GM10248 (cell line): ENCODE measurements at places on chromosomes 6 and 20.

GRCh38 chr20:34127792-34128191, 15.7 kb upstream of the EIF2S2 start:
- DNase-seq: no peak

- no peak for DNase-seq
These were observed 89.4 kb downstream of the RTN4IP1 start for GRCh38 chr6:106539936-106540335.

DNA sequence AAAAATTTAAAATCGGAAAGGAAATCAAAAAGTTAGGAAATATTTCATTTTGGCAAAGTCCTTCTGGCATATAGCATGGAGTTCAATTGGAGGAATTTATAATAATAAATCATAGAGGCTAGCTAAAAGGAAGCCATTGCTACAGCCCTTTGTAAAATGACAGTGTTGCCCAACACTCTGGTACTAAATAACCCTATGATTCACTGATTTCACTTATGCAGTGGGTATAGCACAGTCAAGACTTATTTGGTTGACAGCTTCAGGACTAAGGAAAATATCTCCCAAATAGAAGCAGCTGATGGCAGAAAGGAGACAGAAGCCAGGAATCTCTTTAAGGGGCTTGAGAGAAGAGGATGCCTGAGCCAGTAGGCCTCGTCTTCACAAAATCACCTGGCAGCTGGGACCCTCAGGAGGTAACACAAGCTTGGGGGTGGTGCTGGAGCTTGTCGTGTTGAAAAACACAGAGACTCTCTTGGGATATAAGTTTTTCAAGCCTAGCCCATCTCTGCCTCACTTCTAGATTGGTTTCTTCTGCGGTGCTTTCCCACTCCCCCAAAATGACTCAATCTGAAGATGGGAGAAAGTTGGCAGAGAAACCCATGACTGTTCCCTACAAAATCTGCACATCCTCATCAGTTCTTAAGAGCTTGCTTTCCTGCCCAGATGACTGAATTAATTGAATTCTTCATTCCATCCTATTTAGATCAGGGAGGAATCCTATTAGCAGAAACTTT, 38.4 kb upstream of the EYA4 start:
- no peak for DNase-seq

DNA sequence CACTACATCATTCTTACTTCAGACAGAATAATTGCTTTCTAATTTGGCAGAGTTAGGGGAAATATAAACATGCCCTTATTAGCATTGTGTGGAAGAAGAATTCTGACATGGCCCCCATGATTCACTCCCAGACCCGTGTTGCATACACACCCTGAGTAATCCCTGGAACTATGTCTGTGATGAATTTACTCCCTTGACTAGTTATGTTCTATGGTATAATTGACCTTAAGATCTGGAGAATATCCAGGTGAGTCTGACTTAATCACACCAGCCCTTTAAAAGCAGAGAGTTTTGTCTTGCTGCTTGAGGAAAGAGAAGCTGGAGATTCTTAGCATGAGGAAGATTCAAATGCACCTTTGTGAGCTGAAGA, 262.9 kb downstream of the SOX4 start:
- DNase-seq: no peak

DNA sequence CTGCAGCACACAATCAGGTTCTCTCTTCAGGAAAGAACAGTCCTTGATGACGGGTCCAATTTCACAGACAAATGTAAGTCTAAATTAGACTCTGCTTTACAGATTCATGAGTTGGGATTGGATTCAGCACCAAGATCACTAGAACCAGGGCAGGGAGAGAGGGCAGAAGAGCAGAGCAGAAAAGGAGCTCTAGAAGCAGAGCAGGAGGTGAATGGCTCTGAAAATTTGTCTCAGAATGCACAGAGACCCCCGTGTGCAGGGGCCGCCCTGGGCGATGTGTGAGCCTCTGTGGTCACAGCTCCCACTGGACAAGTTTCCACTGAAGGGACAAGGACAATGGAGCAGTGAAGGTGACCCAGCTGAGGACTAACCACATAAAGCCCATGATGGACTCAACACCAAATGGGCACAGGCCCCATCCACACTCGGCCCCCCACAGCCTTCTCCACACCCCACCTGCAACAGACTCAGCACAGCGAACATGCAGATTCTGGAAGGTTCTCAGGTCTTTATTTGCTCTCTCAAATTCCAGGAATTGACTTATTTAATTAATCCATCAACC, 3.5 kb downstream of the HLA-B start:
- DNase-seq: no peak

DNA sequence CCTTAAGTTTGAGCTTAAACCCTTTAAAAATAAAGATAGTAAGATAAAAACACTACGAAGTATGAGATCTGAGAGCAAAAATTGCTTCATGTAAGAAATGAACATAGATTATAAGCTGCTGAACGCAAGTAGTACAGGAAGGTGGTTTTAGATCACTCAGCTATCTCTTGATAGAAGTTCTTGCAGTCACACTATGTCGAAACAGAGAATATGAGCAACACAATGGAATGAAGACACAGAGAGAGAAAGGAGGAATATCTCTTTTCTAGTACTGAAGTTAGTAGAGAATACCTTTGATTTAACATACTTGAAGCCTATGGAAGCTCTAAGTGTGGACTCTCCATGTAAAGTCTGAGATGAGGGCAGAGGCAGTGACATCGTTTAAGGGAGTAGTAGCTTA, 162.7 kb downstream of the CDK19 start:
- no peak for DNase-seq

GRCh38 chr20:34536798-34537394, 20.7 kb downstream of the DYNLRB1 start:
- DNase-seq: no peak

DNA sequence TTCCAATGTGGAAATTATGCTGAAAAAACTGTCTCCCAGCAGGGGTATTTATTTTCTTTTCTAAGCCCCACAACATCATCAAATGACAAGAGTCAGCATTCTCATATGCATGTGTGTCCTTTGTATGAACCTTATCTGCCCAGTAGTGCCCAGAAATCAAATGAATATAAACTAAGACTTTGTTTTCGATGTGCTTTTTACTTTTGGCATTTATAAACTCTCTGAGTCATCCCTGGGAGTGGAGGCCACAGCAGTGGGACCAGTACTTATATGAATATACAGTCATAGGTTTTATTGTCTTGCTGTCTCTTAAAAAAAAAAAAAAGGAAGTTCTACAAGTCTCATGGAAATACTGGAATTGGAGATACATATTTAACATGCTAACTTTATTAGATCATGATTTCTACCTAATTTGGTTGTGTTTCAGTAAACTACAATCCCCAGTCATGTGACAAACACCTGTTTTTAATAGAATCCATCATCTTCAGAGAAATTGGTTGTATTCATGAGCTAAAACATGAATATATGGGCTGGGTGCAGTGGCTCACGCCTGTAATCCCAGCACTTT, 99.2 kb upstream of the TMEM181 start:
- no peak for DNase-seq

- DNase-seq: no peak
These were observed 102.8 kb downstream of the MYB start for GRCh38 chr6:135283926-135284325.

- DNase-seq: no peak
These were observed 179.7 kb upstream of the CDH4 start for GRCh38 chr20:61072398-61072797.

DNA sequence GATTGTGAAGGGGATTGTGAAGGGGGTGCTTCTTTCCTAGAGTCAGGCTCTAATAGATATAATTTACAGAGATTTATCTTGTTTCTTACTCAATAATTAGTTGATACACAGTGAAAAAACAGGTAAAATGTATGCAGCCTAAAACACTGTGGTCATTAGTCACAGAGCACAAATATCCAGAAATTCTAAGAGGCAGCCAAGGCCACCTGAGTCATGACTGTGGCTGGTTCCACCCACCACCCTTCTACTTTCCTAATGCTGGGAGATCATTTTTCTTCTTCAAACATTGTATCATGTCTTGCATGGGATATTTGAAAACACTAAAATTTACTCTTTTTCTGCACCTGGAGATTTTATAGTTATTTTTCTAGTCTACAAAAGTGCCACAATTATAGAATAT, 181.6 kb downstream of the OTOR start:
- no peak for DNase-seq

DNA sequence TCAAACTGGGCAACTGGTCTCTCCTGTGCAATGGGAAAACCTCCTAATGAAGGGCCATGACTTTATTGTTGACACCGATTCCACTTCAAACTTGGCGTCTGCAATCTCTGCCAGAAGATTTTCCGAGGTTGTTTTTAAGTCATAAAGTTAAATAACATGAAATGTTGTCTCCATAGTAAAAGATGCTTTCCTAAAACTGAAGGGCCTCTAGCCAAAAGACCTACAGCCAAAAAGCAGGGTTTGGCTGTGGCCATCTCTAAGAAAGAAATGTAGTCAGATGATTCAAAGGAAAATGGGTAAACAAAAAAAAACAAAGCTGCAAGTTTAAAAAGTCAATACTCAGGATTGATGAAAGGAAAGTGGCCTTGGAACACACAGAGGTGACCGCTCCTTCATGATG, 14.1 kb downstream of the CD93 start:
- no peak for DNase-seq

GRCh38 chr20:62020935-62021701, 44.6 kb downstream of the TAF4 start:
- no peak for DNase-seq

- no peak for DNase-seq
These were observed 42.2 kb downstream of the ZHX3 start for GRCh38 chr20:41275301-41275731.

- peak; percentile 43 for DNase-seq
These were observed 7.5 kb upstream of the TNXB start for GRCh38 chr6:32116674-32117073.

DNA sequence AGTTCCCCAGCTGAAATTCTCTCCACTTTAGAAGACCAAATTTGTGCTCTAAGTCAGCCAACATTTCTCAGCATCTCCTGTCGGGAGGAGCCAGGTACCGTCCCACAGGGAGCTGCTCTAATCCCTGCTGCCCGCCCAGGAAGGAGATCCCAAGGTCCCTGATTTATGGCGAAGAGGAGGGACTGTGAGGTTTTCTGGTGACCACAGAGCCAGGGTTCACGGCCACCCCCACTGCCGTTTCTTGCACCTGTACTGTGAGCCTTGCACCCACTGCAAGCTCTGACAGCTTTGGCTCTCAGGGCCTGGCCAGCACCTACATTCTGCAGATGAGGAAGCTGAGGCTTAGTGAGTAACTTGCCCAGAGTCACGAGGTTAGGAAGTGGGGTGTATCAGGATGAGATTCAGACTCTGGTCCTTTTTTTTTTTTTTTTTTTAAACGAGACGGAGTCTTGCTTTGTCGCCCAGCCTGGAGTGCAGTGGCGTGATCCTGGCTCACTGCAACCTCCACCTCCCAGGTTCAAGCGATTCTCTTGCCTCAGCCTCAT, 34.9 kb downstream of the FOXC1 start:
- no peak for DNase-seq

DNA sequence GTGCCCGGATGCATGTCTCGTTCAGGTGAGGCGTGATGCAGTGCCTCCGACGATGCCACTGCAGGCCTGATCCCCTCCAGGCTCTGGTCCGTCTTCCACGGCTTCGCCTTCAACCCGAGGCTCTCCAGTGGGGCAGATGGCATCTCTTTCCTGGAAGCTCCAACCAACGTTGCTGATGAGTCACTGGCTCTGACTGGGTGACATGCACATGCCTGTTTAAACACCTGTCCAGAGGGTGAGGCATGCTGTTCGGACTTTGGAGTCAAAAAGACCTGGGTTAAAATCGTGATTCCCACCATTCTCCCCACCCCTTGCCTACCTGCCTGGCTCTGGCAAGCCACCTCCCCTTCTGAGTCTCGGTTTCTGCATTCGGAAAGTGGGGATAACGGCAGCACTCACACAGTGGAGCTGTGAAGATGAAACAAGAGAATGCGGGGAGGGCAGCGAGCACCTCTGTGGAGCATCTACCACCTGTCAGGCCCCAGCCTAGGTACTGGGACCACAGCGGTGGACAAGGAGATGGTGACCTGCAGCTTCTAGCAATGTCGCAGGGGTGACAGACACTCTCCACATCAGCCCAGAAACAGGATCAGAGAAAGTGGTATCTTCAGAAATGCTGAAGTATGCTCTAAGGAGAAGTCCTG, 8.5 kb upstream of the EDN3 start:
- no peak for DNase-seq

- no peak for DNase-seq
These were observed 120.3 kb upstream of the RALGAPA2 start for GRCh38 chr20:20832715-20833114.
